Body of pancreas (tissue), 4 donors: ENCODE measurements at places on chromosomes 12 and 14.

GRCh38 chr14:88473791-88474190 is 81.0 kb downstream of the PTPN21 start:
- peaks cover 7% of the 10 kb centered on the region for H3K4me1 ChIP-seq
- H3K27me3 ChIP-seq: no peaks in the 10 kb centered on the region
- no peak for DNase-seq
- no peak overlapping the region for H3K4me3 ChIP-seq

GRCh38 chr14:65277027-65277426 is 135.5 kb upstream of the FUT8 start:
- H3K4me3 ChIP-seq: no peak overlapping the region
- H3K27ac ChIP-seq: no peak overlapping the region
- no peaks in the 10 kb centered on the region for H3K27me3 ChIP-seq
- no peaks in the 10 kb centered on the region for H3K36me3 ChIP-seq
- no peak for DNase-seq

- no peaks in the 10 kb centered on the region for H3K27me3 ChIP-seq
- no peak for DNase-seq
- H3K4me3 ChIP-seq: no peak overlapping the region
Observed at GRCh38 chr12:32583534-32583933, 95.6 kb upstream of the DNM1L start.

DNA sequence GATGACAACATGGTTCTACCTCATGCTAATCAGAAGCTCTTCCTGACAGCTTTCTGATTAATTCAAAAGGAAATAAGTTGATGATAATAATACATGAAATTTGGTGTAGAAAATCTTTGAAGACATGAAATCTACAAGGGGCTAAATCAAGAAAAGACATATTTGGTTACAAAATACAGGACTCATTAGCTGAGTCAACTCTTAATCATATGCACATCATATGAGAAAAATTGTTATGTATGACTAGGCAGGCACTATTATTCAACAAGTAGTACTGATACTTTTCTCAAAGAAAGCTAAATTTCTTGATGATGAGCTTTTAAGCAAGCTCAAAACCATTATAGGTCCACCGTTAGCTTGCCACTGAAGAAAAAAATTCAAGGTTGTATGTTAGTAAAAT is 7.1 kb downstream of the ABCC9 start:
- no peak overlapping the region for H3K4me3 ChIP-seq
- no peaks in the 10 kb centered on the region for H3K4me1 ChIP-seq
- no peak overlapping the region for H3K27ac ChIP-seq
- H3K27me3 ChIP-seq: no peaks in the 10 kb centered on the region

GRCh38 chr14:90319634-90320541 is 11.9 kb downstream of the NRDE2 start:
- no peaks in the 10 kb centered on the region for H3K36me3 ChIP-seq
- H3K4me3 ChIP-seq: no peak overlapping the region
- no peaks in the 10 kb centered on the region for H3K27me3 ChIP-seq
- H3K4me1 ChIP-seq: peaks cover 11% of the 10 kb centered on the region
- H3K27ac ChIP-seq: no peak overlapping the region

- peak overlapping the region; percentile 90 for H3K27ac ChIP-seq
- H3K4me1 ChIP-seq: peaks cover 42% of the 10 kb centered on the region
- H3K4me3 ChIP-seq: peak overlapping the region; percentile 73
- H3K36me3 ChIP-seq: no peaks in the 10 kb centered on the region
- no peaks in the 10 kb centered on the region for H3K27me3 ChIP-seq
- peak; percentile 73 for DNase-seq
Observed at GRCh38 chr14:85528080-85528896, 1.7 kb upstream of the FLRT2 start.

DNA sequence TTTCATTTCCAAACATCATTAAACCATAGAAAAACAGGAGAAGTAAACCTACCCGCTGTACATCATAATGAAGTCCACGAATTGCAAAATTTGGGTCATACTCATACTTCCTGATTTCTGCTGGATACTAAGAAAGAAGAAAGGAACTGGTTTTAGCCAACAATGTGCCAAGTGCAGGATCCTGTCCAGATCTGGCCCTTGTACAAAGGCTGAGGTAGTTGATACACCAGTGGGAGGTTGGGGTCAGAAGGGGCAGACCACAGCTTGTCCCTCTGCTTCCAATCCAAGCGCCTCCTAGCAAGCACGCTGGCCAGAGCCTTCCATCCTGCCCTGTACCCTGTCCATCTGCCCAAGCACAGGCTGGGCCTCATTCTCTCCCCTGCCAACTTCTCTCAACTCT is 34.2 kb downstream of the NT5DC3 start:
- H3K27me3 ChIP-seq: no peaks in the 10 kb centered on the region
- no peak overlapping the region for H3K27ac ChIP-seq
- H3K36me3 ChIP-seq: no peaks in the 10 kb centered on the region
- DNase-seq: no peak

DNA sequence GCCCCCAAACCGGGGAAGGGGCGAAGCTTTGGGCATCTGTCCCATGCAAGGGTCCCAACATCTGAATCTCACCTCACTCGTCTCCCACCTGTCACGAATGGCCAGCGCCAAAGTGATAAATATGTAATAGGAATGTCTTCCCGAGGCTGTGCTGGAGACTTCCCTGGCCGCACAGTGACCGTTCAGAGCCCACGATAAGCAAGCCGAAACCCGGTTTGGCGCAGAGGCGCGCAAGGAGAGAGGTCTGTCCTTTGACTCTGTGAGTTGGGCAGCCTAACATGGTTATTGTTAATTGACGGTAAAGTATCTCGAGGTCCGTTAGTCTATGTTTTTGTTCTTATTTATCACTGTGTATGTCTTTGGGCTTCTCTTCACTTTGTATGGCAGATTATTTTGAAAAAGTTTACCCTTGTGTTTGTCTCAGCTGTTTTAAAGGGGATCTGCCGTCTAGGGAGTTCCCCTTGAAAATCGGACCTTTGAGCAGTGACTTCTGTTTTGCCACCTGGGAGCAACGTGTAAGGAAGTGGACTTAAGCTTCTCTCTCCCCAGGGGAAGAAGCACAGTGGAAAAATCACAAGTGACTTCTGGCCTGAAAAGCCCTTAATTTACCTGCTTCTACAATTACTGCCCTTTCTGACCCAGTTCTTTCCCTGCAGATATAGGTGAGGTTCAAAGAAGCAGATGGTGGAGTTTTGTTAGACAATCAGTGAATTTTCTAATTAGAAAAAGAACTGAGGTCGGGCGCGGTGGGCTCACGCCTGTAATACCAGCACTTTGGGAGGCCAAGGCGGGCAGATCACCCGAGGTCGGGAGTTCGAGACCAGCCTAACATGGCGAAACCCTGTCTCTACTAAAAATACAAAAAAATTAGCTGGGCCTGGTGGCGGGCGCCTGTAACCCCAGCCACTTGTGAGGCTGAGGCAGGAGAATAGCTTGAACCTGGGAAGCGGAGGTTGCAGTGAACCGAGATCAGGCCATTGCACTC is 1.1 kb upstream of the TM9SF1 start:
- H3K36me3 ChIP-seq: no peaks in the 10 kb centered on the region
- DNase-seq: no peak
- H3K4me3 ChIP-seq: peak overlapping the region; percentile 78
- H3K27ac ChIP-seq: peak overlapping the region; percentile 95

- peaks cover 3% of the 10 kb centered on the region for H3K4me1 ChIP-seq
- no peaks in the 10 kb centered on the region for H3K27me3 ChIP-seq
- H3K27ac ChIP-seq: no peak overlapping the region
- no peak overlapping the region for H3K4me3 ChIP-seq
- no peaks in the 10 kb centered on the region for H3K36me3 ChIP-seq
Observed at GRCh38 chr12:16691624-16692023, 85.7 kb upstream of the LMO3 start.
